ENCODE measurements at places on chromosomes 3 and 15.

- no peak for DNase-seq
These were observed 282.1 kb downstream of the RPLP1 start for GRCh38 chr15:69734699-69735098.

- DNase-seq, result no peak
These were observed 129.0 kb upstream of the PRICKLE2 start for GRCh38 chr3:64354221-64354620.

DNA sequence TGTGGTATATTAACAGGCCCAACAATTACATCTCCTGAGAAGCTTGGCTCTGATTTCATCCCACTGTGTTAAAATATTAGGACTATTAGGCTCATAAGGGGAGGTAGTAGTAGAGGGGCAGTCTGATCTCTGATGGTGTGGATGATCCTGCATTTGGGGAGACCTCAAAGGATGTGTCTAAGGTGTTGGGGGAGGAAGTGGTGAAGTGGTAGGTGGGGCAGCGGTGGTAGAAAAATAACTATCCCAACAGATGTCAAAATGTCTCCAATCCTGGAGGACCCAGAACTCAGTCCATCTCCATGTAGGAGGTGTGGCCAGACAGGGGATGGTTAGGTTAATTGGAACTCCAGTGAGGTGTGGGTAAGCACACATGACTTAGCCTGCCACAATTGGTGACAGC is 10.4 kb upstream of the IQCF6 start:
- no peak for DNase-seq

DNA sequence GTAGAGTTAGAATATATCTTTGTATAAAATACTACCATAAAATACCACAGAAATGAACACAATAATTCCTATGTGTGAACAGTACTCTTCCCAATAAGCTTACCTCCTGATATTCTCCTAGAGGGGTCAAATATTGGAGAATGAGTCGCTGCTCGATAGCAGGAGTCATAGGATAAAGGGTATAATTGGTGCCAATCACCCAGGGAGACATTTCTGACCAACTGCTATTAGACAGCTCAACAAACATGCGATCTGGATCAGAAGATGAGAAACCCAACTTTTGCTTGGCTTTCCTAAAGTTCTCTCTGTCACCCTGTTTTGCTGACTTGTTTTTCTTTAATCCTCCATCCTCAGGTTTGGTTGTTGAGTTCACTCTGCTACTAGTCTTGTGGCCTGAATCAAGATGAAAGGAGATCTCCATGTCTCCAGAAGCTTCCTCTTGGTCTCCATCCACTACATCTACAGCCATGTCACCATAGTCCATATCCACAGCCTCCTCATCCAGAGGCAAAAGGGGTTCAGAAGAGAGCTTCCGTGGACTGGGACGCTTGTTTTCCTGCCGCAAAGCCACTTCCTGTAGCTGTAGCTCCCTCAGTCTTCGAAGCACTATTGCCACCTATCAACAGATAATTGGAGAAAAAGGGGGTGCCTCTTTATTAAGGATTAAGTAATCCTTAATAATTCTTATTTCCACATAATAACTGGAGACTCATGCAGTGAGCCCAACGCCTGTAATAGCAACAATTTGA is 50.4 kb downstream of the RBM15B start:
- no peak for DNase-seq

DNA sequence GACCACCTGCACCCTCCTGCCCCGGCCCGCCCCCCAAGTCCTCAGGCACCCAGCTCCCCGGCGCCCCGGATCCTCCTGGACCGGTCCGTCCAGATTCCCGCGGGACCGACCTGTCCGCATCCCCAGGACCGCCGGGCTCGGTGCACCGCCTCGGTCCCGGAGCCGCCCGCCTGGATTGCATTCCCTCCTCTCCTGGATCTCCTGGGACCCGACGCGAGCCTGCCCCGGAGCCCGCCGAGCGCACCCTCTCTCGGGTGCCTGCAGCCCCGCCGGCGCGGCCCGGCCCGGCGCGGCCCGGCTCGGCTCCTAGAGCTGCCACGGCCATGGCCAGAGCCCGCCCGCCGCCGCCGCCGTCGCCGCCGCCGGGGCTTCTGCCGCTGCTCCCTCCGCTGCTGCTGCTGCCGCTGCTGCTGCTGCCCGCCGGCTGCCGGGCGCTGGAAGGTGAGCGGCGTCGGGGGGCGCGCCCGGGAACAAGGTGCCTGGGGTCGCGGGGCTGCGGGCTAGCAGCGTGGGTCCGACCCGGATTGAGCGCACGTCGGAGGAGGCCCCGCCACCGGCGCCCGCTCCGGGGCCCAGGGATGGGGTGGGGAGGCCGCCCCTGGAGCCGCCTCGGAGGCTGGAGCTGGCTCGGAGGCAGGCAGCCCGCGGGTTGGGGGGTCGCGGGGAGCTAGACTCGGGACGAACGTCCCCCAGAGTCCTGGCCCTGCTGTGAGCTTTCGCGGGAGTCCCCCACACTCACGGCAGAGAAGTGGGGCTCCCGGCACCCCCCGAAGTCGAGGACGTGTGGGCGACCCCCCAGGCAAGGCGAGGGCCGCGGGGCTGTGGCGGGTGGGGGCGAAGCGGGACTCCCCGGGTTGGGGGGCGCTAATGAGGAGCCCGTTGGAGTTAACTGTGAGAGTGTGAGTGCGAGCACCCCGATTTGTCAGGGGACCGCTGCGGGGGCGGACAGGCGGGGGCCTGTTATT is 610 bp downstream of the EPHB3 start:
- no peak for DNase-seq

DNA sequence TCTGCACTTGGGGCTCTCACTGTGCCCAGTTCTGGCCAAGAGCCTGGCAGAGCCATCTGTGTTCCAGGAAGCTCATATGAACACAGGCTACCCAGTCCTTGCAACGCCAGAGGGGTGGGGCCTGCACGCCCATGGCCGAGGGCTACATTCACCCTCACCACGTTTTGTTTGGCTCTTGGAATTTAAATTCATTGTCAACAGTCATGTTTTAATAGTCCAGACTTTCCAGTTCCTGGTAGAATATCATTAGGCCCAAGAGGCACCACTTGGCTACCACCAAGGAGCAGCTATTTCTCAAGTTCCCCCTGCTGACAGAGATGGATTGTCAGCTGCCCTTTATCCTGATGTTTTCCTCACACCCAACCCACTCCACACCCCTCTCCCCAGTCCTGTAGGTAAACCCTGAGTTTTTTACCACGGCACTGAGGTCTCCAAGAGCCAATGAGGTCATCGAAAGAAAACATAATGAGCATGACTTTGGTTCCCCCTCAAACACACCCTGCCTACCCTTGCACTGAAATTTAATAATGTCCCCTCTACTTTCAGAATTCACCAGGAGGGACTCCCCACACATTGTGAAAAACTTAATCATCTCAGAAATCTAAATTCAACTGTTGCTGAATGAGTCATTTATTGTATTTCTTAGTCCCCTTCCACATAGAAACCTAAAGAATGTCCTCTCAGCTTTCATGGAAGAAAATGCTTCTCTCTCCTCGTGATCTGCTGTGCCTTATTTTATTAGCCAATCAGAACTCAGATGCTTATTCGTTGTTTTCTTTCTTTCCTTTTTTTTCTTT is 125.1 kb downstream of the SHQ1 start:
- DNase-seq, result no peak

GRCh38 chr3:28612232-28612631 is 263.6 kb upstream of the AZI2 start:
- DNase-seq, result peak; percentile 1

DNA sequence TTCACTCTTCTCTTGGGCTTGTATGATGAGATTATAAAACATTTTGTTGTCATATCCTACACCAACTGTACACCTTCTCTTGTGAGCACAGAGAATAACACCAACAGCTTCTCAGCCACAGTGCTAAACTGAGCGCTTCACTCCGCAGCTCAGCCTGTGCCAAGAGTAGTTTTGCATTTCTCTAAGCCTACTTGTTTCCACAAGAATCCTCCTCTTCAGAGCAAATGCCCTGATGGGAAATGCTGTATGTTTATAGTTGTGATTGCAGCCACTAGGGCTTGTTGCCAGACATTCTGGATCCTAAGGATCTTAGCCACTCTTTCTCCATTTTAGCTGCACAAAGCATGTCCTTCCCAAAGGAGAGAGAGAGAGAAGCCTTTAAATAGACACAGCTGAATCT is 138.8 kb upstream of the PLXND1 start:
- no peak for DNase-seq

DNA sequence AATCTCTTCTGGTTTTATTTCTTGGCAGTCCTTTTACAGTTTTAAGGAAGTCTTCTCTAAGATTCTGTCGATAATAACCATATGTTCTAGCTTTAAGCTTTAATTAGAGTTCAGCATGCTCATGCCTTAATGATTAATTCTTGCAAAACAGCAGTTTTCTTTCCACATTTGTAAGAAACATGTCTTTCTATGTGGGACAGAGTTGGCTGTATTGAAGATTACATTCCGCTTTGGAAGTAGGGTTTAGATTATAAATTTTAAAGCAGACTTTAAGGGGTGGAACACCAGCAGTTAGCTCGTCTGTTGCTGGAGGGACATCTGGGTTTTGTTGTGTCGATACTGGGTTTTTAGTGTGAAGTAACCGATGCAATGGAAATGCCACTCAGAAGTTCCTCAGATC is 35.3 kb downstream of the SQOR start:
- no peak for DNase-seq

DNA sequence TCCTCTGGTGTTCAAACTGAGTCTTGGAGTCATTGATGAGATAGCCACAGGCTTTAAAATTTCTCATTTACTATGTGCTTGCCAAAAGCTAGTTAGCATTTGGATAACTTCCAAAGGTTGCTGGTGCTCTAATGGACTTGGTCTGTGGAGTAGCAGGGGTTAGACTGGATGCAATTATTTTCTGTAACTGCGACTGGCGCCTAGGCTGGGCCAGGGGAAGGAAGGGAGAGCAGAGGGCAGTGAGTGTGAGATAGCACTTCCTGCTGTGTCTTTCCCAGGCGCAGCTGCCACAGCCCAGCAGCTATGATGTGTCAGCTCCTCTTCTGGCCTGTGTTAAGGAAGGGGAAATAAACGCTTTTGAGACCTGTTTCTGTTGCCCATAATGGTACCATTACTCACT is 98.6 kb downstream of the MYRIP start:
- peak; percentile 70 for DNase-seq

DNA sequence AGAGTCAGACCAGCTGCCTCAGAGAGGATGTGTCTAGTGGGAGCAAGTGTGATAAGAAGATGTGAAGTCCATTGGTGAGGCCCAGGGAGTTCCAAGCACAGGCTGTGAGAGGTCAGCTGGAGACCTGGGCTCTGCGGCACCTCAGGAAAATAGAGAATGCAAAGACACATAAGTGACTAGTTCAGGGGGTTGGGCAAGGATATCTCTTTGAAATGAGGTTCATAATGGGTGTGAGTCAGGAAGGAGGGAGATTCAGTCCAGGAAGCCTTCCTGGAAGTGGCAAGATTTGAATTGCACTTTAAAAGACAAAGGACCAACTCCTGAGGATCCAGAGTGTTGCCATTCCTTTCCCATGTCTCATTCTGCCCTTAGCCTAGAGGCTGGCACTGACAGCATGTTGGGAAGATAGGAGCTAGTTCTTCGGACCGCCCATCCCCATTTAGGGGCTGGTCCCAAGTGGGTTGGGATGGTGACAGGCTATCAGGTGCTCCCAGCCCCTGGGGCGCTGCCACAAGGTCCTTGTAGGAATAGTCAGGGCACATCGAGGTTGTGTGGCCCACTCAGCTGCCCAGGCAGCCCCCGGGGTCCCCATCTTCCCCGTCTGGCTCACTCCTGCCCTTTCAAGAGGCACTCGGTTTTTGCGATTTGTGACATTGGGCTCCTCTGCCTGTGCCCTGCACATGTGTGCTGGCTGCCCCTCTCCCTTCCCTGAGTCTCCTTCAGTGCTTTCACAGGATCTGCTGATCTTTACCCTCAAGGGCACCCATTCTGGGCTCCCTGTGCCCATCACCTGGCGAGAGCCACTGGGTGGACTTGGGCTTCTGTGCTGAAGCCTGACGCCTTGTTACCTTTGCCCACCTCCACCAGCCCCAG is 23.7 kb downstream of the ESYT3 start:
- DNase-seq, result no peak

- no peak for DNase-seq
These were observed 56.4 kb downstream of the PLD1 start for GRCh38 chr3:171753665-171754408.

- no peak for DNase-seq
These were observed 452.8 kb downstream of the NAALADL2 start for GRCh38 chr3:175311946-175312345.

- no peak for DNase-seq
These were observed 45.9 kb upstream of the RASA2 start for GRCh38 chr3:141440942-141441341.

- DNase-seq, result no peak
These were observed 893.5 kb downstream of the TUSC7 start for GRCh38 chr3:117603097-117603496.

GRCh38 chr3:50924638-50925037 is 249.9 kb downstream of the DOCK3 start:
- no peak for DNase-seq

GRCh38 chr3:52262447-52262846 is 16.0 kb downstream of the WDR82 start:
- DNase-seq, result no peak

- no peak for DNase-seq
These were observed 123.8 kb upstream of the CHL1 start for GRCh38 chr3:72776-73175.

DNA sequence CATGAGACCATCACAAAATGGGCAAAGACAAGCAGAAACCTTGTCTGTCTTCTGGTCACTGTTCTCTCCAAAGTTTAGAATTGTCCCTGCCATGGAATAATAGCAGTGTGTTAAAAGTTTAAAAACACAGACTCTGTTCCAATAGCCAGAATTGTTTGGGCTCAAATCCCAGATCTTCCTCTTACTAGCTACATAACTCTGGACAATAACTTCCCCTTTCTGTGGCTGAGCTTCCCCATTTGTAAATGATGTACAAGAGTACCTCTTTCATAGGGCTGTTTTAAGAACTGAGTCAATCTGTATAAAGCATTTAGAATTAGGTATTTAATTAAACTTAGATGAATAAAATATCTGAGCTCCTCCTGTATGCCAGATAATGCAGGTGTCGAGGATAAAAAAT is 623.0 kb downstream of the NTRK3 start:
- DNase-seq, result no peak

GRCh38 chr3:32606277-32606676 is 35.6 kb upstream of the DYNC1LI1 start:
- DNase-seq, result no peak

- no peak for DNase-seq
These were observed 6.8 kb downstream of the IL17RD start for GRCh38 chr3:57158325-57158724.

DNA sequence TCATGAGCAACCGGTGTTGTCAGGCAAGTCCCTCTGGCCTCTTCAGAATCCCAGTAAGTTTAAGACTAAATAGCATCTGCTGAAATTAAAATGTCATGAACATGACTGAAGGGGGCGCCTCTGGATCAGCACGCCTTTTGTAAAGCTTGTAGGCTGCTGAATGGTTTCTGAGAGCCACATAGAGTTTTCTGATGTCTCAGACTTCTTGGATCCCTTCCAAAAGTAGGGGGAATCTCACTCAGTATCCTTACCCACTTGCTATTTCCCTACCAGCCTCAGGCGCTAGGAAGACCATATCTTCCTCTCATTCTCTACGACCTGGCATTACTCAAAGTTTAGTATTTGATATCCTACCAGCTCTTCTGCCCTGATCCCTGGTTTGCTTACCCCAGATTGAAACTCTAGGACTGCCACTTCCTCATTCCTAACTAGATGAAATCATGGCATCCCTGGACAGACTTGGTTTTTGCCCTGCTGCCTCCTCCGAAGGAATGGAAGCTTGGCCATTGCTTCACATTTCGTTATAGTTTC is 62.7 kb upstream of the CD47 start:
- DNase-seq, result peak; percentile 35

GRCh38 chr3:26984416-26985390 is 362.1 kb downstream of the LRRC3B start:
- DNase-seq, result no peak

GRCh38 chr3:61750766-61751165 is 189.4 kb downstream of the PTPRG start:
- no peak for DNase-seq
